ENCODE measurements at places on chromosomes 7 and 10.

- ATAC-seq = no peak
These were observed 580.5 kb downstream of the AUTS2 start for GRCh38 chr7:70178787-70179186.

- ATAC-seq = no peak
These were observed 56.2 kb downstream of the CC2D2B start for GRCh38 chr10:95963991-95964389.

- ATAC-seq = no peak
These were observed 95.4 kb downstream of the TCF7L2 start for GRCh38 chr10:113045147-113046055.

DNA sequence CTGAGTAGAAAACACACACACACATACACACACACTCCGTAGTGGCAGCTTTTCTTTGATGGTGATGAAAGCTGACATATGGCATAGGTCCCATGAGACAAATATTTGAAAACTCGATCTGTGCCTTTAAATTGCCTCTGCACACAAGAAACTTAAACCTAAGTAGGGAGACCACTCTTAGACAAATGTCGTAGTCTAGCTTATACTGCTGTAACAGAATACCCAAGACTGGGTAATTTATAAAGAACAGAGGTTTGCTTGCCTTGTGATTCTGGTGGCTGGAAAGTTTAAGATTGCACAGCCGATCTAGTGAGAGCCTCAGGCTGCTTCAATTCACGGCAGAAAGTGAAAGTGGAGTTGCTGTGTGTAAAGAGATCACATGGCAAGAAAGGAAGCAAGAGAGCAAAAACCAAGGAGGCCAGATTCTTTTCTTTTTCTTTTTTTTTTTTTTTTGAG lies 489.4 kb upstream of the SORCS1 start:
- peak; percentile 25 for ATAC-seq

DNA sequence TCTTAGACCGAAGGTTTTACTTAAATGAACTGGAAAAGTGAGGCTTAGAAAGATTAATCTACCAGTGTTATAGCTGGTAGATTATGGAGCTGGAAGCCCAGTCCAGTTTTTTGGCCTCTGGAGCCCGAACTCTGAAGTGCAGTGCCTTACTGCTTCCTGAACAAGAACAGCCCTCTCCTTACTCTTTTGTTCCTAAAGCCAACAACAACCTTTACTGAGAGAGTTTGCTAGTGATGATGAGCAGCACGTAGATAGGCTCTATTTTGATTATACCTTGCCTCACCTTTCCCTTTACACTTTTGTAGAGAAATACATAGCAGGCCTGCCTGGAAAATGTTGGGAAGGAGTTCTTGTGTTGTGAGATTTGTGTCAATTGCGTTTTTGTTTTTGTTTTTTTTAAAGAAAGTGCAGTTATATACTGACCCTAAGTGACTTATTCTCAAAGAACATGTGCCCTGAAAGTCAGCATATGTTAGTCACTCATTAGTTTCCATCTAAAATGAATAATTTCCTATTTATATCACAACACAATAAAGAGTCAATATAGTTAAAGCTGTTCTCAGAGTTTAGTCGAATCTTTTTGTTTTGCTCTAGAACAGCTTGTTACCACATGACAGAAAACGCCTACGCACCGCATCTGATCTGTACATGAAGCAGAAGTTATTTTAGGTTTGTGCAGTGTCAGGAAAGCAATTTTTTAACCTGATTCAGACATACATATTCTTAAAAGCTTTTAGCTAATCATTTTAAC lies 33.0 kb downstream of the PLEKHA1 start:
- ATAC-seq = no peak

GRCh38 chr7:150567169-150567568 lies at the start of gene GIMAP4:
GIMAP4 (plus strand) TSS chr7:150567390; CDS start chr7:150569902, 2,512 bp downstream.
- ATAC-seq = peak; percentile 41

- ATAC-seq = no peak
These were observed 132.3 kb downstream of the CHN2 start for GRCh38 chr7:29326864-29327263.

DNA sequence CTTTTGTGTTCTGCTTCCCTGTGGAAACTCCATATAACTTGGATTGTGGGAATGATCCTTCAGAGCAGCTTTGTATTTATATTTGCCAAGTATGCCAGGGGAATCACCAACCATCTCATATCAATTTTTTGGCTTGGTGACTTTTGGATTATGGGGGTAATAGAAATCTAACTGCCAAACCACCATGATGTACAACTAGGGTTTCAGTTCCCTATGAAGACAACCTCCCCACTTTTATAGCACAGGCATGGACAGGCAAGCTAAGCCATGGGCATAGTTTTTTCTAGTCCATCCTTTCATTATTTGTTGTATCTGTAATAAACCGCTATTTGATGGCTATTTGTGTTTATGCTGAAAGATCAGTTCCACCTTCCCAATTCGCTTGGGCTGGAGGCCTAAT lies 17.7 kb downstream of the NPY start:
- no peak for ATAC-seq

- no peak for ATAC-seq
These were observed 16.8 kb upstream of the ZNF467 start for GRCh38 chr7:149790146-149790548.

All from gastroesophageal sphincter (tissue), 4 donors.